ENCODE measurements at places on chromosomes 7 and 10. TPM values are rescaled to one million over a fixed set of nuclear protein-coding genes. Genes with fewer than 3 reads are reported as not detected.

DNA sequence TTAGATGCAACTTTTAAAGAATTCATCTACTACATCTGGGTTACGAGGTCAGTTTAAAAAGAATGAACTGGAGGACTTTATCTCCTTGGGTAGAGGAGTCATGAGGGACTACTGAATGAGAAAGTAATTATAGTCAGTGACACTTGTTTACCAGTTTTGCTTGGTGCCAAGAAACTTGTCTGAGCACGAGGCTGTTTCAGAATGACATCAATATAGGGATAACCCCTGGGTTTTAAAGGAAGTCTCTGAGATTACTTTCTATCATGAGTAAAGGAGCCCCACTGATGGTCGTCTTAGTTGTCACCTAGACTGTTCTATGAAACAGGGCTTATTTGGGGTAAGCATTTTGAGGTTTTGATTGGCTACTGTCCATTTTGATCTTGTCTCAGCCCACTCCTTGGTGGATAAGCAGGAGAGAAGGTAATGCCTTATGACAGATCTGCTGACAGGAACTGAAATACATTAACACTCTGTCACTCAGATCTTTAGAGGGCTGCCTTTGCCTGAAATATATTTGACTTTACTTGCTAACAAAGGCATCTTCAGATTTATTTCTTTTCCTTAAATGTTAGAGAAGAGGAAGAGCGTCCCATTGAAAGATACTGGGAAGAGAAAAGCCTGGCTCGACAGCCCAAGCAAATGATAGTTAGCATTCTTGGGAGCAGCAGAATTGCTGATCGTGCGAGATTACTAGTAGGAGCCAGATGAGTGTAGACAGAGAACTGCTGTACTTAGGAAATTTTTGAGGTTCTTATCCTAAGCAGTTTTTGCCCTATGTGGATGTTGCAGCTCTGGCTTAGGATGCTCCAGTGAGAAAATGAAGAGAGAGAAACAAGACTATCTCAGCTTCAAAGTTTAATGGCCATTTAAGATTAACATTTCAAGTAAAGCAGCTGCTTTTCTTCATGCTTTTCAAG is 299.2 kb upstream of the LRGUK start:
- peaks cover 12% of the 10 kb centered on the region for H3K4me1 ChIP-seq
- peaks cover 5% of the 10 kb centered on the region for H3K36me3 ChIP-seq
- H3K27me3 ChIP-seq: no peaks in the 10 kb centered on the region
- no peak overlapping the region for H3K4me3 ChIP-seq

SPAG6 gene
- not detected for total RNA-seq

CRHR2 gene
- total RNA-seq: 0.19 TPM

GRCh38 chr10:18066947-18067346 is 73.3 kb upstream of the CACNB2 start:
- no peak overlapping the region for H3K27ac ChIP-seq
- no peak overlapping the region for H3K4me3 ChIP-seq
- no peak for DNase-seq
- no peaks in the 10 kb centered on the region for H3K36me3 ChIP-seq

- peaks cover 31% of the 10 kb centered on the region for H3K4me1 ChIP-seq
- DNase-seq: no peak
- no peak overlapping the region for H3K4me3 ChIP-seq
- no peaks in the 10 kb centered on the region for H3K36me3 ChIP-seq
- peak overlapping the region; percentile 43 for H3K27ac ChIP-seq
Observed at GRCh38 chr10:12839941-12840611, 161.4 kb downstream of the CCDC3 start.

GRCh38 chr7:43118313-43118712 is 5.9 kb downstream of the HECW1 start:
- DNase-seq: no peak
- H3K27me3 ChIP-seq: peaks cover 100% of the 10 kb centered on the region
- no peak overlapping the region for H3K4me3 ChIP-seq
- H3K36me3 ChIP-seq: no peaks in the 10 kb centered on the region

- no peaks in the 10 kb centered on the region for H3K27me3 ChIP-seq
- DNase-seq: no peak
- H3K4me3 ChIP-seq: peak overlapping the region; percentile 87
- H3K4me1 ChIP-seq: peaks cover 86% of the 10 kb centered on the region
- peaks cover 20% of the 10 kb centered on the region for H3K36me3 ChIP-seq
Observed at GRCh38 chr10:23442936-23443335, 4.1 kb downstream of the OTUD1 start.

- no peaks in the 10 kb centered on the region for H3K27me3 ChIP-seq
- no peak for DNase-seq
- no peak overlapping the region for H3K27ac ChIP-seq
- H3K36me3 ChIP-seq: no peaks in the 10 kb centered on the region
- no peak overlapping the region for H3K4me3 ChIP-seq
- peaks cover 5% of the 10 kb centered on the region for H3K4me1 ChIP-seq
Observed at GRCh38 chr10:24097751-24098207, 111.2 kb upstream of the KIAA1217 start.

CALHM1 gene
- not detected for total RNA-seq

DNA sequence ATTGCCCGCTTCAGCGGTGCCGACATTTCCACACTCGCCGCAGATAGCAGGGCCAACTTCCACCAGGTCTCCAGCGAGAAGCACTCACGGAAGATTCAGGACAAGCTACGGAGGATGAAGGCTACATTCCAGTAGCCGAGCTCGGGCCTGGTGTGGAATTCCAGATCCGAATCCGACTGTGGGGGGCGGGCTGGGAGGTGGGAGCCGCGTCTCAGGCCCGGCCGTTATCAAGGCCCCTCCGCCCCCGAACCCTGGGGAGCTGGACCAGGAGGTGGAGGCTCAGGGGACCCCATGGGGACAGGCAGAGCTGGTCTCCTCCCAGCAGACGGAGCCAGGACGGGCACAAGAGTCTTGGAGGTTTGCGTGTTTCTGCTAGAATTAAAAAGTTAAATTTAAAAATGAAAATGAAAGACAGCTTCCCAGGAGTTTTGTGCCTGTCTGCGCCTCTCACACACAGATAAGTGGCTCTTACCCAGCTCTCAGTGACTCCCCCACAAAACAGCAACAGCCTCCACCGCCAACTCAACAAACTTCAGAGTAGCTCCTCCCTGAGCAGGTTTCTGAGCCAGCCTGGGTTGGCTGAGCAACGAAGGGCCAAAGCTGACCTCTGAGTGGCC is 5.2 kb upstream of the UTF1 start:
- no peak overlapping the region for H3K4me3 ChIP-seq
- H3K36me3 ChIP-seq: no peaks in the 10 kb centered on the region
- H3K27me3 ChIP-seq: peaks cover 81% of the 10 kb centered on the region
- no peak for DNase-seq
- no peak overlapping the region for H3K27ac ChIP-seq
- peaks cover 5% of the 10 kb centered on the region for H3K4me1 ChIP-seq

C7orf57 gene
- total RNA-seq: not detected

DNA sequence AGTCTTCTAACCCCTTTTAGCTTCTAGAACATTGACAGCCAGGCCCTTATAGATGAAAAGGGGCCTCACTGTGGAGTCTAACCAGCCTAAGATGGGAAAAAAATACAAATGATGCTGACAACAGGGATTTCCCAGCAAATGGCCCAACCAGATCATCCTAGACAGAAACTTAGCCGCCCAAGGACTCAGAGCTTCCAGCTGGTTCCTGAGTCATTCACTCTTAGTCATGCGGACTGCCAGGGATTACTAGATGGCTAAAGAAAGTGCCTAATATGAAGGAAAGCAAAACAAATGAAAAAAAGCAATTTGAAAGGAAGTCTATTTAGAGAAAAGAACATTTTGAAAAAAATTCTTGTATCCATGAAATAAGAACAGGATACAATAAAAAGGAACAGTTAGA is 23.7 kb downstream of the TSPAN14 start:
- no peaks in the 10 kb centered on the region for H3K27me3 ChIP-seq
- H3K27ac ChIP-seq: no peak overlapping the region
- H3K4me3 ChIP-seq: no peak overlapping the region
- DNase-seq: no peak
- H3K4me1 ChIP-seq: peaks cover 72% of the 10 kb centered on the region
- peaks cover 19% of the 10 kb centered on the region for H3K36me3 ChIP-seq

CCDC172 gene
- not detected for total RNA-seq

GRCh38 chr7:80764132-80764531 is 125.7 kb downstream of the CD36 start:
- H3K27me3 ChIP-seq: no peaks in the 10 kb centered on the region
- H3K27ac ChIP-seq: peak overlapping the region; percentile 45
- DNase-seq: no peak
- no peaks in the 10 kb centered on the region for H3K36me3 ChIP-seq

ZC3HAV1L gene
- total RNA-seq: 3.4 TPM

ACTL6B gene
- not detected for total RNA-seq

- DNase-seq: no peak
- H3K4me1 ChIP-seq: peaks cover 8% of the 10 kb centered on the region
- H3K36me3 ChIP-seq: no peaks in the 10 kb centered on the region
- no peak overlapping the region for H3K4me3 ChIP-seq
- no peak overlapping the region for H3K27ac ChIP-seq
Observed at GRCh38 chr7:35512716-35513115, 182.2 kb downstream of the HERPUD2 start.

Data from left ventricle myocardium inferior (tissue), 1 donor.